NCI-H1048 (cell line): ENCODE measurements at places on chromosomes 13 and 19.
A peak's percentile ranks its signal among the peaks of the same experiment; 100 is the strongest.

DNA sequence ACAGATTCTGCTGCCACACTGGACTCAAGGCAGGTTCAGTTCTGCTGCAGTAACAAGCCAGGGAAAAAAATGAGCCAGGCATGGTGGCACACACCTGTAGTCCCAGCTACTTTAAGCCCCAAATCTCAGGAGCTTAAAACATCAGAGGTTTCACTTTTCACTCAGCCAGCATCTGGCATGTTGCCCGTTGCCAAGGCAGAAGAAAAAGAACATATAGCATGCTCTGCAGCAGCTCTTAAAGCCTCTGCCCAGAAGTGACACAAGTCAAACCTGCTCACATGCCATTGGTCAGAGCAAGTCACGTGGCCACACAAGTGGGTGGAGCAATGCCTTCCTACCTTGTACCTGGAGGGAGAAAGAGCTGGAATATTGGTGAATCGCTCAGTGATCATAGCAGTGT is 14.7 kb upstream of the ADGRE5 start:
- peak; percentile 72 for DNase-seq

- no peak for DNase-seq
Measured at GRCh38 chr13:82747291-82747690, 1135.0 kb downstream of the SLITRK1 start.

DNA sequence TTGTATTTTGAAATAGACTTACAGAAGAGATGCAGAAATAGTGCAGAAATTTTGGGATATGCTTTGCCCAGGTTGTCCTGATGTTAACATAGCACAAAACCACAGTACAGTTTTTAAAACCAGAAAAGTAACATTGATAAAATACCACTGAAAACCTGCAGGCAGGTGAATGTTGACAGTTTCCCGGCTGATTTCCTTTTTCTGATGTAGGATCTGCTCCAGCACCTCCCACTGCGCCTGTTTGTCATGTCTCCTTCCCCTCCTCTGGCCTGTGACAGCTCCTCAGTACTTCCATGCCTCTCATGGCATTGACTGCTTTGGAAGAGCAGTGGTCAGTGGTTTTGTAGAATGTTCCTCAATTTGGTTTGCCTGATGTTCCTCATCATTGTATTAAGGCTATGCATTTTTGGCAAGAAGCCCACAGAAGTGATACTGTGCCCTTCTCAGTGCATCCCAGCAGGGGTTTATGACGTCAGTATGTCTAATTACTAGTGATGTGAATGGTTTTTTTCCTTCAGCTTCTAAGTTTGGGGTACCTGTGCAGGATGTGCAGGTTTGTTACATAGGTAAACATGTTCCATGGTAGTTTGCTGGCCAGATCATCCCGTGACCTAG is 31.0 kb downstream of the TDRD12 start:
- no peak for DNase-seq

- DNase-seq: no peak
Measured at GRCh38 chr13:107881362-107881761, 334.0 kb downstream of the LIG4 start.
